ENCODE measurements at places on chromosomes 6 and 20. TPM values are rescaled to one million over a fixed set of nuclear protein-coding genes. Genes with fewer than 3 reads are reported as not detected.

- peak; percentile 77 for DNase-seq
These were observed 4.1 kb upstream of the BNIP5 start for GRCh38 chr6:36340618-36341454.

DNA sequence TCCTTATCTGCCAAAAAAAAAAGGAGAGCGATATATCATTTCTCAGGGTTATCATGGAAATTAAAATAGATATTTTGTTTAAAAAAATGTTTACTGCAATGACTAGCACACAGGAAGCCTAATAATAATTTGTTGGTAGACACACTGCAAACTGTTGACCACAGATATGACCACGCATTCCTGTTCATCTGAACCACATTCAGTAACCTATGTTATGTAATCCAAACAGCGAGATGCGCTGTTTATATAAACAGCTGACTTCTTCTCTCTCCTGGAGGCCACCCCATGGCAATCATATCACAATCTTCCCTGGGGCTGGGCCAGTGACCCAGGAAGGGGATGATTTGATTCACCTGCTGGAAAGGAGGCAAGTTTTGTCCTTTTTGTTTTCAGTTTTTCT lies 129.3 kb upstream of the UST start:
- no peak for DNase-seq

GRCh38 chr20:8248051-8248450 lies 116.0 kb downstream of the PLCB1 start:
- DNase-seq: no peak

GRCh38 chr6:170286934-170287265 lies 4.0 kb downstream of the DLL1 start:
- no peak for DNase-seq

Gene OPN5
- not detected for total RNA-seq

DNA sequence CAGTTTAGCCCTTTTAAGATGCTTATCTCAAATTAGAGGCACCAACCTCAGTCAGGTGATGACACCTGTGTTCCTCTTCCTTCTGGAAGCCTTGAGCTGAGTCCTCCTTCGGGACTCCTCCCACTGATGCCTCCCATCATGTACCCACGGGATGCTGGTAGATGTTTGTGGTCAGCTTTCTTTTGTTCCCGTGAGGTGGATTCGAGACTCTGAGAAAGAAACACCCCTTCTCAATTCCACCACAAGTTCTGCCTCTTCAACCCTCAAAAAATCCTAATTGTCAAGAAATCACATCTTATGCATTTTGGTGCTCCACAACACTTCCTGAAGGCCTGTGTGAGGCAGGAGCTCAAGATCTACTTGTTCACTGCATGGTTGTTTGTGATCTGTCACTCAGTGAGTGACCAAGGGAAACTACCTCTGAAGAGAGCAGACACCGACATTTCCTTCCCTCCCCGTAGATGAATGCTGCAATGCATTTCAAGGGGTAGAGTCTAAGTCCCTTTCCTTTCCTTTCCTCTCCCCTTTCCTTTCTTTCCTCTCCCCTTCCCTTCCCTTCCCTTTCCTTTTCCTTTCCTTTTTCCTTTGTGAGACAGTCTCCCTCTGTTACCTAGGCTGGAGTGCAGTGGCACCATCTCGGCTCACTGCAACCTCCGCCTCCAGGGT lies 50.5 kb downstream of the PCNA start:
- no peak for DNase-seq

Gene LZTS3
- 6.1 TPM for total RNA-seq

GRCh38 chr6:71124340-71124739 lies 164.3 kb upstream of the OGFRL1 start:
- no peak for DNase-seq

- DNase-seq: no peak
These were observed 5.4 kb downstream of the DSE start for GRCh38 chr6:116376149-116376548.

DNA sequence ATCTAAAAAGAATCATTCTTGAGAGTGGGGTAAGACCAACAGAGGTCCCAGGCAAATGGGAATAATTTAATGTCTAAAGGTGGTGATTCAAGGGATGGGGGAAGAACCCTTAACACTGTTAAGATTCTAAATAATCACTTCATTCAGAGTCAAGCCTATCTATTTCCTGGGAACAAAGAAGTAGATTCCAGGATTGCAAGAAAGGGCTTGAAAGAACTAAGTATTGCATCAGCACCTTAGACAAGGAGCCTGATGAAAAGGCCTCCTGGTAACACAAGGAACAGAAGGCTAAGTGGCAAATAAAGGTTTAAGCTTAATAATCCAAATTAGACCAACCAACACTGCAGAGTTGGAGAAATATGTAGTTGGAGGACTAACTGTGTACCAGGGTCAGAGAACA lies 620.7 kb upstream of the BTBD3 start:
- no peak for DNase-seq

GRCh38 chr6:15430931-15431405 lies 185.1 kb downstream of the JARID2 start:
- no peak for DNase-seq

Gene TMEM170B
- 2.4 TPM for total RNA-seq

Gene PTGIS
- 1.9 TPM for total RNA-seq

DNA sequence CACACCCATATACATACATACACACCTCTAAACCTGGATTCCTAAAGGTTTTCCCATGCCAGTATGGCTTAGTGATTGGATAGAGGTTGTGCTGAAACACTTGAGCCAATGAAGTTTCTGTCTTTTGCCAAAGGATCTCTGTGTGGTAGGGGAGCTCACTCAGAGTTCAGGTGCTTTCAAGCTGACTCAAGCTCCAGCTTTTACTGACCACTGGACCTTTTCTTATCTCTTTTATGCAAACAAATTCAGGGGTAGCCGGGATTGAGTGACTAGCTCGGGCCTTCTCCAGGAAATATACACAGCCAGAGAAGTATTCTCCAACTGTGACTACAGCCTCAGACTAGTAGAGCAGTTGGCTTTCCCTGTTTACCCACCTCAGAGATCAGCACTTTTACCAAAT lies 21.5 kb upstream of the DSE start:
- no peak for DNase-seq

DNA sequence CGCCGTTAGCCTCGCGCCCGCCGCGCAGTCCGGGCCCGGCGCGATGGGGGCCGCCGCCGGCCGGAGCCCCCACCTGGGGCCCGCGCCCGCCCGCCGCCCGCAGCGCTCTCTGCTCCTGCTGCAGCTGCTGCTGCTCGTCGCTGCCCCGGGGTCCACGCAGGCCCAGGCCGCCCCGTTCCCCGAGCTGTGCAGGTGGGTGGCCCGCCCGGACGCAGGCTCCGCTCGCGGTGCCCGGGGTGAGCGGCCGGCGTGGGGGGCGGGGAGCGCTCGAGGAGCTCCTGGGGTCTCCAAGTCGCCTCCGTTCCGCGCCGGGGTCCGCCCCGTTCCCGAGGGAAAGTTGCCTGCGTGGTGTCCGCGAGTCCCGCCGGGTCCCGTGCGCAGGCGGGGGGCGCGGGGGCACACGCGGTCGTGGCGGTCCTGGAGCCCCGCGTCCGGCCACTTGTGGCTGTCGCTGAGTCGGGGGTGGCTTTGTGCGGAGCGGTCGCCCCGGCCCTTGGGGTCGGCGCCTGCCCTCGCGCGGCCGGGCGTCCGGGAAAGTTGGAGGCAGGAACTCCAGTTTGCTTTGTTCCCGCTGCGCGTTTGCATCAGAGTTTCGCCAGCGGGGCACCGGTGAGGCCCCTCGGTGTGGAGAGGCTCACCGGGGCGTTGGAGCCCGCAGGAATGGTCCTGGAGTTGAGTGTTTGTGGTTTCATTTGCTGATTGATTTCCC lies 476 bp downstream of the IGF2R start:
- DNase-seq: peak; percentile 49

GRCh38 chr6:51954681-51955080 lies 132.7 kb downstream of the PKHD1 start:
- no peak for DNase-seq

DNA sequence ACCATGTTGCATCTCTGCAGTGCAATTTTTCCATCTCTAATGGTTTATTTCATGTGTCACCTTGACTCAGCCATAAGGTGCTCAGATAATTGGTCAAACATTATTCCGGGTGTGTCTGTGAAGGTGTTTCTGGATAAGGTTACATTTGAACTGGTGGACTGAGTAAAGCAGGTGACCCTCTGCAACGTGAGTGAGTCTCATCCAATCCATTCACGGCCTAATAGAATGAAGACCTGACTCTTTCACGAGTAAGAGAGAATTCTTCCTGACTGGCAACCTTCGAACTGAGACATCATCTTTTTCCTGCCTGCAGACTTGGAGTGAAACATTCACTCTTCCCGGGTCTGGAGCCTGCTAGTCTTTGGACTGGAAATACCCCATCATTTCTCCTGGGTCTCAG lies 77.1 kb upstream of the SLC22A23 start:
- no peak for DNase-seq

GRCh38 chr6:167162591-167162990 lies 4.8 kb upstream of the GPR31 start:
- DNase-seq: no peak

All from dermis blood vessel endothelial cell (primary cell).